ENCODE measurements at places on chromosomes 3 and 15.

- DNase-seq: no peak
These were observed 19.3 kb upstream of the SLTM start for GRCh38 chr15:58952751-58953150.

DNA sequence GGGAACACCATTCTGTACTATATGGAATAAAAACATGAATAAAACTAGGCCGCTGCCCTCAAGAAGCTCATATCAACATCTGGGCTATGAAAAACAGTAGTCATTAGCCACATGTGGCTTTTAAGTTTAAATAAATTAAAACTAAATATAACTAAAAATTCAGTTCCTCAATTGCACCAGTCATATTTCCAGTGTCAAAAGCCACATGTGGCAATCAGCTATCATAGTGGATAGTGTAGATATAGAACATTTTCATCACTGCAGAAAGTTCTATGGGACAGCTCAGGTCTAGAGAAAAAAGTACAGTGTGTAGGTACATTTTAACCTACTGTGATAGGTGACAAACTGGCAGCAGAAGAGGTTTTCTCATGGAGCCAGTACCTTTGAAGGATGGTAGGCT is 261.4 kb downstream of the FOXP1 start:
- DNase-seq: no peak

DNA sequence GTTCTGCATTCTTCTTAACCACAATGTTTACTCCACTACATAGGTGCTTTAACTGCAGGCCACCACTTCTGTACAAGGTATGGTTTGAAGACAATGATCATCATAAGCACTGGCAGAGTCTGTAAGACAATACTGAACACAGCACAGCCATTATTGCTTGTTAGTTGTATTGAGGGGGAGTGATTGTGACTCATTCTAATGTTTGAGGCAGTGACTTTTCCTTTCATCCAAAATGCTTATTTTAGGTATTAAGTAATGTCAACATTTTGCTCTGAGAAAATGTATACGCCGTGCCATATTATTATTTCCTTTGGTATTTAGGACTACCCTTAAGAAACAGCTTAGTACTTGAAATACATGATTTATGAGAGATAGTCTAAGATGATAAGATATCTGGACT is 618.2 kb upstream of the ZNF717 start:
- DNase-seq: no peak

DNA sequence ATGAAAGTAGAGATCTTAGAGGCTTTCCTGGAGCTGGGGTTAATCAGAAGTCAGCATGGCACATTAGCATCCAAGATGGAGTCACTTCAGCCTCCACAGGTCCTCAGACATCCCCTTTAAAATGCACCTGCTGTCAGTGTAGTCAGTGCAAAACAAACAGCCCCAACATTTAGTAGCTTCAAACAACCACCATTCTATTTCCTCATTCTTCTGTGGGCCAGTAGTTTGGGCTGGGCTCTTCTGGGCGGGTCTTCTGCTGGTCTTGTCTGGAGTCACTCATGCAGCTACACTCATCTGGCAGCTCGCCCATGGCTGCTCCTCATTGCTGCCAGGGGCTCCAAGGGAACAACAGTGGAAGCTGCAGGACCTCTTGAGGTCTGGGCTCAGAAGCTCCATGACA is 99.9 kb downstream of the TLE3 start:
- no peak for DNase-seq

GRCh38 chr15:41020829-41021228 is 67.6 kb downstream of the CHAC1 start:
- DNase-seq: no peak

Measured in Panc1 (cell line).